Activated CD4-positive, alpha-beta T cell treated with anti-CD3 and anti-CD28 coated beads for 24 hours (primary cell): ENCODE measurements at places on chromosomes 12 and 14.

GRCh38 chr12:3803865-3804472 lies 51.1 kb upstream of the CRACR2A start:
- DNase-seq, result peak; percentile 63

- DNase-seq, result no peak
These were observed 3.2 kb downstream of the TDRD9 start for GRCh38 chr14:103931422-103931821.

DNA sequence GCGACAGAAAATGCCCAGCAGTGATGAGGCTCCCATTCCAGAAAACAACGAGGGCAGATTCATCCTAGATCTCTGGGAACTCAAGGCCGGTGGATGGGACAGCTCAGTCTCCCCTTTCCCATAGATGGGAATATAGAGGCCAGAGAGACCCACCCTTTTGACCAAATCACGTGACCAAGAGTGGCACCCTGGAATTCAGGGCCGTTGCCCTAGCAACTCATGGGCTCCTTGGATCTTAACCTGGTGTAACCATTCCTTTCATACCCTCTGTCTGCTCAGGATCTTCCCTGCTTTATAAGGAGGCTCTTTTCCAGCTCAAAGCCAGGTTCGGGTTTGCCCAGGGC lies 8.4 kb upstream of the LRTM2 start:
- no peak for DNase-seq

DNA sequence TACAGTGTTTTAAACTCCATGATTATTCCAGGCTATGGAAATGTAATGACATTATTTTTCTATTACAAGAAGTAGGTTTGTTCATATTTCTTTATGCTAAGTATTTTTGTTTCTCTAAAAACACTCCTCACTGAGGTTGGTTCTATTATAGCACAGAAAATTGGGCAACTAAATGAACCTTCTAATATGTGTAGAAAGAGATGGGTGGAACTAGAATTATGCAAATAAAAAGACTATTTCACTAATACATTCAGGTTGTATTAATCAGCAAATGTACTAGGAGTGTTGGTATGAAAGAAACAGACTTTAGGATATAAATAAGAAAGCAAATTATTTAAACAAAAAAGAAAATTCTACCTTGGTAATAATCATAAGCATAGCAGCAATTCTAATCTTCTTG lies 4.9 kb downstream of the OR6C2 start:
- no peak for DNase-seq

DNA sequence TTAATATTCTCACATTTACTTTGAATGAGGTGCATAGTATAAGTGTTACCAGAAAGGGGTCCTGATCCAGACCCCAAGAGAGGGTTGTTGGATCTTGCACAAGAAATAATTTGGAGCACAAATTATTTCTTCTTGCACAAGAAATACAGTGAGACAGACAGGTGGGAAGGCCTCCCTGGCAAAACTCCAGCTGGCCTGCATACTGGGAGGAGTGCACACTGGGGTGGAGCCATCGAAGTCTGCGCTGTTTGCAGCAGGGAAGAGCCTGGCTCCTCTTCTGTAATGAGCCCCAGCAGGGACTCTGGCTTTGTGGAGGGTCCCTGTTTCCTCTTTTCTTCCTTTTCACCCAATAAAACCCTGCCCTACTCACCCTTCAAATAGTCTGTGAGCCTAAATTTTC lies 141.6 kb downstream of the GLT1D1 start:
- DNase-seq, result no peak

- DNase-seq, result no peak
These were observed 20.2 kb downstream of the HDAC7 start for GRCh38 chr12:47799357-47799955.

DNA sequence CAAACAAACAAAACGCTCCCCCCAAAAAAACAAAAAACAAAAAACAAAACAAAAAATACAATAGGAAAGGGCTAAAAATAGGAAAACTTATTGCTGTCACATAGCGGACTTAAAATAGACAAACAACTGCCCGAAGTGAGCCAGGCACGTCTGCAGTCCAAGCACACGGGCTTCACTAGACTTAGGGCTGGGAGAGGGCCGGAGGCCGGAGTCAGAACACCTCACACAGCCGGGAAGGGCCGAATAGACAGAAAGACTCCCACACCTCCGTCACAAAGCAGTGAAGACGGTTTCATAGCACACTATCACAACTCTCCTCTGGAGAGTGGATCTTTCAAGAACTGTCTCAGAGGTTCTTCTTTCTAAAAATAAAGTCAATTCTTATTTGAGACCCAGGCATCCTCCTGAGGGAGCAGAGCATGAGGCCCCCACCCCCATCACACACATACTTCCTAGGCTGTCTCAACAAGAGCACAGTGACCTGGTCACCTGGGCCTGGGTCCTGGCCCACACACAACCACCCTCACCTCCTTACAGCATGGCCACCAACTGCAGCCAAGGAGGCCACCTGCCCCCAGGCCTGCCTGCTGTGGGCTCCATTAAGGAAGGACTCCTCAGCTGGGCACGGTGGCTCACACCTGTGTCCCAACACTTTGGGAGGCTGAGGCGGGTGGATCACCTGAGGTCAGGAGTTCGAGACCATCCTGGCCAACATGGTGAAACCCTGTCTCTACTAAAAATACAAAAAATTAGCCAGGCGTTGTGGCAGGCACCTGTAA lies 6.7 kb downstream of the BAG5 start:
- no peak for DNase-seq

DNA sequence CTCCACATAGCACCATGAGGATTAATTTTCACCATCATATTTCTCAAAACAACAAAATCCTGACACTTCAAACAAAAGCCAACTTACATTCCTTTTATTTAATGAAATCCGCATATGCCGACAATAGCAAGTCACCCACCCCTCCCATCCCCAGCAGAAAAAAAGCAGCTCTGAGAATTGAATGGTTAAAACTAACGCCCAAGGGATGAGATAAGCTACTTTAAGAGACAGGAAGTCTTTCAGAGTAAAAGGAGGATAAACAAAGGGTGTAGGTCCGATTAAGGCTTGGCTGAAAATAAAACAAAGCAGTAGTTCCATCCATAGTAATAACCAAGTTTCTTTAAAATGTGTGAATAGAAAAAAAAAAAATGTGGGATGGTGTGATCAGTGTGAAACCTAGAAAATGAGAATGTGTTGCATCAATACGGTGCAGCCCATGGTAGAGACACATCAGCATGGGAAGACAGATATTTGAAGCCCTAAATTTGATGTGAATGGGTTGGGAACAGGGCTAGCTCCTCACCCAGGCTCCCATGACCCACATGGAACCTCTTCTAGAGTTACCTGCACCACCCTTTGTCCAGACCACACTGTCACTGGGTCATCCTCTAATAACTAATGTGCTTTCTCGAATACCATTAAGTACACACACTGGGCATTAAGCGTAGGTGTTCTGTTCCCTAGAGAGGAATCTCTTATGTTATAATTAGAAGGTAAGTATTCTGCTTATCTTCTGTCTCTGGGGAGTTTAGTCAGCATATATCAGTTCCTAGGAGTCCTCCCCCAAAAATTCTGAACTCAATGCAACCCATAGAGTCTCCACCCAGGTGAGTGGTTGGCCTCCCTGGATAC lies 31.7 kb downstream of the RTRAF start:
- DNase-seq, result no peak

GRCh38 chr12:84136862-84137367 lies 775.7 kb downstream of the SLC6A15 start:
- DNase-seq, result no peak

DNA sequence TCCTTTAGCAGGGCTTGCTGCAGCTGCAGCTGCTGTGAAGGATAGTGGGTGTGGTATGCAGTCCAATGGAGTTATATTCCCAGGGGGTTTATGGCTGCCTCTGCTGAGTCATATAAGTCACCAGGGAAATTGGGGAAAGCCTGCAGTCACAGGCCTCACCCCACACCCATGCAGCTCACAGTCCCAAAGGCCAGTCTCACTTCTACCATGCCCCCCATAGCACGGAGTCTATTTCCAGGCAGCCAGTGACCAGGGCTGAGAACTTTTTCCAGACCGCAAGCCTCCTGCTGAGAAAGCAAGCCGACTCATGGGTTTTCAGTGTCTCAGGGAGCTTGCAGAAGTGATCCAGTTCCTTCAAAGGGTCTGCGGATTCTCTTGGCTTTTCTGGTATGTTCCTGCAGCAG lies 322.4 kb upstream of the CLEC14A start:
- no peak for DNase-seq

- no peak for DNase-seq
These were observed 3.0 kb downstream of the PACS2 start for GRCh38 chr14:105317546-105317945.

DNA sequence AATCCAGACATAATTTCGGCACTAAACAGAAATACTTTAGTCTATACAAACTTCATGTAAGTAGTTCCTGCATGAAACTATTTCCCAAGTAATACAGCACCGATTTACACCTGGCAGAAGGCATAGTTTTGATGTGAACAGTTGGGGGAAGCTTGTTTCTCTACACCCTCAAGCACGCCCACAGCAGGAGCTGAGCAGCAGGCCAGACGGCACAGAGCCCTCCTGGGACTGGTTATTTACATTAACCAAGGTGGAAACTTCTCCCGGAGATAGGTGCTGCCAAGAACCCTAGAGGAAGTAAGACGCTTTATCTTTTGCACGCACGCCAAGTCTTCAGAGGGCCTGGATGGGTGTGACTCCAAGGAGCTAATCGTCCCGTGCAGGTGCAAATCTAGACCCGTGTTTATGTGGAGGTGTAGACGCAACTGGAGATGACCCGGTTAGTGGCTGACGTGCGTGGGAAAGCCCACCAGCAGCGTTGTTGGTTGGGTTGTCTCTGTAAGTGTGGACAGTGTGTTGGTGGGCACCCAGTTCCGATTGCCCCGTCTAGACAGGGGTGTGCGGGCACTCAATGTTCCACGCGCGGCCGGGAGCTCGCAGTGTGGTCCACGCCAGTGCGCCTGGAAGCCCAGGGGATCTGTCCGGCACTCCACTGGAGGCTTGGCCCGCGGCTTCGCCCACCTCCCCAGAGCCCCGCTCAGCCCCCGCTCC lies 767 bp upstream of the TCP11L2 start:
- DNase-seq, result peak; percentile 25

DNA sequence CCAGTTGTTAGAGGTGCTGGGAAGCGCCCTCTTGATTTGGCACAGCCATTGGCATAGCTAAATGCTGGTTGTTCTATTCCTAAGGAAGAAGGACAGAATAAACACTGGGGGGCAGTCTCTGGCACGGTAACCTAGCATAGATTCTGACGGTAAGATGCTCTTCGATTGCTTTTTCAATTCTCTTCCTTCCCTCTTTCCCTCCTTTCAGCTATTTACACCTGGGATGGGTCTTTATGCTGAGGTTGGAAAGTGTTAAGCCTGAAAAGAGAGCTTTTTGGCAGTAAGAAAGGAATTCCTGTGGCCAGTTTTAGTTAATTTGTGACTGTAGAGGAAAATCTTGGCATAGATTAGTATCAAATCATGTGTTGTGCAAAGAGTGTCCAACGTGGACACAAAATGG lies 162.8 kb downstream of the SNAPC1 start:
- no peak for DNase-seq

- DNase-seq, result no peak
These were observed 367.7 kb upstream of the NOVA1 start for GRCh38 chr14:26965490-26965889.

GRCh38 chr14:86779416-86779815 lies 1213.6 kb downstream of the GALC start:
- DNase-seq, result no peak

GRCh38 chr12:25550186-25550585 lies 2.9 kb downstream of the LMNTD1 start:
- no peak for DNase-seq

DNA sequence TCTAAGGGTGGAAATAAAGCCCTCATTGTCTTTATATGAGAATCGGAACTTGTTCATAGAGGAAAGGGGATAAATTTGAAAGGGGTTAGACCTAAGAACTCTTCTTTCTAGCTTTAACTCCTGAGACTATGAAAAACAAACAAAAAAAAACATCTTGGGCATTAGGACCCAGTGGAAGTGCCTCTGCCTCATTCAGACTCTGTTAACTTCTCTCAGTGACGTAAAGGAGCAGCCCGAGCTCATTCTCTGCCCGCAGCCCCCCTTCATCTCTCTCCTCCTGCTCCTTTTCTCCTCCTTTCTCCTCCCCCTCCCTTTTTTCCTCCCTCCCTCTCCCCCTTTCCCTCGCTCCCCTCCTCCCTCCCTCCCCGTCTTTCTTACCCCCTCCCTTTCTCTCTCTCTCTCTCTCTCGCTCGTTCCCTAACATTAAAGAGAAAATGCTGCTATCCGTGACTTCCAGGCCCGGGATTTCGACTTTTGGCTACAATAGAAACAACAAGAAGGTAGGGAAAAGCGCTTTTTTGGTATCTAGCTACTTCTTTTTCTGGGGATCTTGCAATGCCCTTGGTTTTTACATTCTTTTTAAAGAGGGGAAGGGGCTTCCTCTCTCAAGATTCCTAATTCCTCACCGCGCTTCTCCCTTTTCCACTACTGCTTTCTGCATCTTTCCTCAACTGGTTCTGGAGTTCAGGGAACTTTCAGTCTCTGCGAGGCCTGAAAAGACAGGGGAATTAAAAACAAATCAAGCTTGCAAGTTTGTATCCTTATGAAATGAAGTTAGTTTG lies at the start of gene RBMS2:
Gene RBMS2, plus strand, starts transcription at position 231 of the 782 bp plus-strand sequence. Its CDS starts 204 bp downstream, at position 435.
- no peak for DNase-seq

DNA sequence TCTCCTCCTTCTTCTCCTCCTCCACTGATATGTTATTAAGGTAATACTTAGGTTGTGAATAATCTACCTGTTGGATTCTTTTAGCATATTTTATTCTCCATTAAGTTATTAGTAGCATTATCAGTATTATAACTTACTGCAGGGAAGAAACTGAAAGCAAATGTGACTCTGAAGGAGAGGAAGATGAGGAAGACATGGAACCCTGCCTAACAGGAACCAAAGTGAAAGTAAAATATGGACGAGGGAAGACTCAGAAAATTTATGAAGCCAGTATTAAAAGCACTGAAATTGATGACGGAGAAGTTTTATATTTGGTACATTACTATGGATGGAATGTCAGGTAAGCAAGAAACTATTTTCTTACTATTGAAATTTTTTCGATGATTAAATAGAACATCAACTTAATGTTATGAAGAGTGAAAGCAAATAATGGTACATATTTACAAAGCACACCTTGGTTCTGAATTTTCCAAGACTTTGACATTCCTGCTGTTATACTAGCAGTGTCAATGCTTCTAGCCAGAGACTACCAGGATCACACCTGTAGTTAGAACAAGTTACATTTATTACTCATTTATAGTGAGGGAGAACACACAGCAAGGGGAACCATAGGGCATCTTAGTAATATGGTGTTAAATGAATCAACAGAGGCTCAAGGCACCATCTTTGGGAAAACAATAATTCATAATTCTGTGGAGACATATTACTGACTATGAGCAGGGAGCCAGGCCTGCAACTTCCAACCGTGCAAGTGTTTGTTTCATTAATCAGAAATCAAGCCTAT lies 42.0 kb upstream of the TOMM20L start:
- DNase-seq, result no peak

GRCh38 chr14:69267492-69267891 lies 7.5 kb downstream of the GALNT16 start:
- no peak for DNase-seq

DNA sequence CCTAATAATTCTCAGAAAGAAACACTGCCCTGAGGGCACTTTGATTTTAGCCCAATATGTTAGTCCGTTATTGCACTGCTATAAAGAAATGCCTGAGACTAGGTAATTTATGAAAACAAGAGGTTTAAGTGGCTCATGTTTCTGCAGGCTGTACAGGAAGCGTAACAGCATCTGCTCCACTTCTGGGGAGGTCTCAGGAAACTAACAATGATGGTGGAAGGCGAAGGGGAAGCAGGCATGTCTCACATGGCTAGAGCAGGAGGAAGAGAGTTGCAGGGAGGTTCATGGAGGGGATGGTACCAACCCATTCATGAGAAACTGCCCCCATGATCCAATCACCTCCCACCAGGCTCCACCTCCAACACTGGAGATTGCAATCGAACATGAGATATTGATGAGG lies 49.4 kb upstream of the RERG start:
- DNase-seq, result no peak

GRCh38 chr12:92827836-92828431 lies 101.2 kb downstream of the EEA1 start:
- peak; percentile 7 for DNase-seq
